Activated effector memory CD4-positive, alpha-beta T cell treated with anti-CD3 and anti-CD28 coated beads, Interleukin-2, amount 50 U/mL, for 16 hours (primary cell): ENCODE measurements at places on chromosomes 1 and 21.
A peak's percentile ranks its signal among the peaks of the same experiment; 100 is the strongest.

DNA sequence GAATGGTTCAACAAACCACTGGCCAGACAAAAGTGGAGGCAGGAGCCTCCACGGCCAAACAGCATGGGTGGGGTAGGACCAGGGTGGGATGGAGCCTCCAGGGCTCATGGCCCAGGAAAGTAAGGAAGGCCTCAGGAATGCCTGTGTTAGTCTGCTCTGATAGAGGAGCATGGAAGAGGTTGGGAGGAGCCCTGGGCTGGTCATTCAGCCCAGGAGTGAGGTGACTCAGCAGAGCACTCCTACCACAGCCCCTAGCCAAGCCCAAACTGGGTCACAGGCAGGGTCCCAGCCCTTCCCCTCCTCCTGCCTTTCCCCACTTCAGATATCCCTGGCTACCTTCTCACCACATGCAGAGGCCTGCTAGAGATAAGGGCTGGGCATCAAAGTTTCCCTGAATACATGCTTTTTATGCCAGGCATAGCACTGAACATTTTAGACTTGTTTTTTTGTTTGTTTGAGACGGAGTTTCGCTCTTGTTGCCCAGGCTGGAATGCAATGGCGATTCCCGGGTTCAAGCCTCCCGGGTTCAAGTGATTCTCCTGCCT lies 3.1 kb upstream of the SHISA4 start:
- peak; percentile 41 for DNase-seq

- no peak for DNase-seq
Observed at GRCh38 chr1:81551946-81552345, 248.8 kb upstream of the ADGRL2 start.

- no peak for DNase-seq
Observed at GRCh38 chr1:22557341-22557950, 5.8 kb upstream of the EPHA8 start.

DNA sequence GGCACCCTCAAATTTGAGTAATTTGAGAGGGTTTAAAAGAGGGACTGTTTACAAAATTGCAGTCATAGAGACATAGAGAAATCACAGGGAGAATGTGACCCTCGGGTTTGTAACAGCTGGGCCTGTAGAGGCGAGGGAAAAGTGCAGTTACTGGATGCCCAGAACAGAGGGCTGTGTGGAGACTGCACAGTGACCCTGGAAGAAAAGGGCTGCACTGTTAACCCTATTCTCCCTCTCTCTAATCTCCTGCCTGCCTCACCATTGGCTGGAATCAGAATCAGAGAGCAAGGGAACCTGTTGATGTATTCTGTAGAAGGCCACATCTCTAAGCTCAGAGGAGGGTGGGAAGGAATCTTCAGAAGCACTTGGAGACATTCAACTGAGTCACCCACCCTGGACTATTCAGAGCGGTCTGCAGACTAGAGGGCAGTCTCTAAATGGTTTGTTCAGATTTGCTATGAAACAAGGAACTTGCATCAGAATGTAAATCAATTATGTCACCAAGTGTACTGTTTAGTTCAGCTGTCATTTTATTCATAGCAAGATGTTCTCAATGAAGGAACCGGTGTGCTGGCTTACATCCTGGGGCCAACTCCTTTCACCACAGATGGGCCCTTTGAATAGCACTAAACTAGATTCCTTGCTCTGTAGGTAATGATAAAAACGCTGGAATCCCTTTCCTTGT lies 132.2 kb upstream of the HOOK1 start:
- DNase-seq = no peak

DNA sequence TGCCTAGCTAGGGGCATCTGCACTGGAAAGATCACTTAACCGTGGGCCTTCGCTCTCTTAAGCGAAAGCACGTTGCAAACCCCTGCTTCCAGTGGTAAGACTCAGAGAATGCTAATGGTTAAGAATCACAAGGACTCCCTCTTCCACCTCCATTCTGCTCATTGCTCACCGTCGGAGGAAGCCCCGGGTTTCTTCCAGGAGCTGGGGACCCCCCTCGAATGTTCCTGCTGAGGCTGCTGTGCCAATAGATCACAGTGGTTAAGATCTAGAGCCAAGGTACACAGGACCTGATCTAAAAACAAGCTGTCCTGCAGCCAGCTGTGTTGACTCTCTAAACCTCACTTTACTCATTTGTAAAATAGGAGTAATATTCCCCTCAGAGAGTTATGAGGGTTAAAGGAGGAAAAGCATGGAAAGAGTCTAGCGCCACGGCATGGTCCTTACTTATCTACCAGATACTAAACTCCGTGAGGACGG lies 765 bp downstream of the VAMP3 start:
- no peak for DNase-seq

DNA sequence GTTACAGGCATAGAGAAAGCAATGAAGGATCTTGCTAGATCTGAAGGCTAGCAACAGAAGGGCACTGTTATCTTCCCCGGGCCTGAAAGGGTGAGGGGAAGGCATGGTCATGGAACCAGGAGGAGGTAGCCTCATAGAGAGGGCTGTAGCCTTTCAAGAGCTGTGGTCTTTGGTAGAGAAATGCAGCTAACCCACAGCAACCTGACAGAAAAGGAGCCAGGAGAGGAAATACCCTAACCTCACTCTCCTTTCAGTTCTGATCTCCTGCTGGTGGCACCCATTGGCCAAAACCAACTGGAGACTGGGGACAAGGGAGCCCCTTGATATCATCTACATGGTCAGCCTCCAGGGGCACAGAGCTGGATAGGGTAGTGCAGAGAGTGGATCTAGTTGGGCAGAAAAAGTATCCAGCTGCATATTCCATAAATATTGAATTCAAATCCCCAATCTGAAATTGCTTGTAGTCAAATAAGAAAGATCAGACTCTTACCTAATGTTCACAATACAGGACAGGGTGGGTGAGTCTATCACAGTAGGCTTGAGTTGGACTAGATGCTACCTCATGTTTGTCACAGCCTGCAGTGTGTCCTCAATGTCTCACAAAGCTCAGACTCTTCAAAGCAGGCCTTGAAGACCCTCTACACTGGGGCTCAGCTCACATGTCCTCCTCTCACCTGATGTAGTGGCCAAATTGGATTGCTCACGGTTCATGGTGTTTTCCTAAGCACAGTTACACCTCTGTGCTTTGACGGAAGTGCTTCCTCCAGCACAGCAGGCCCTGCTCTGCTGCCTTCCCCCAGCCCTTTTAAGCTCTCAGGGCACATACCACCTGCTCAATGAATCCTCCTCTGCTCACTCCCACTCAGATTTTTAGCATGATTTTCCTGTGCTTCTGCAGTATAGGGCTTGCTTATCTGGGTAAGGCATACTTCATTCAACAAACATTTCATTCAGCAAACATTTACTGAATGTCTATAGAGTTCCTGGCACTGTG lies 74.1 kb upstream of the JUN start:
- no peak for DNase-seq

GRCh38 chr1:207172885-207173284 lies 68.9 kb downstream of the C4BPA start:
- no peak for DNase-seq

- DNase-seq = no peak
Observed at GRCh38 chr21:28464095-28464494, 528.6 kb downstream of the LTN1 start.

- DNase-seq = no peak
Observed at GRCh38 chr1:245099401-245099800, 55.4 kb upstream of the KIF26B start.

GRCh38 chr1:166981589-166981988 lies 6.2 kb upstream of the ILDR2 start:
- no peak for DNase-seq

DNA sequence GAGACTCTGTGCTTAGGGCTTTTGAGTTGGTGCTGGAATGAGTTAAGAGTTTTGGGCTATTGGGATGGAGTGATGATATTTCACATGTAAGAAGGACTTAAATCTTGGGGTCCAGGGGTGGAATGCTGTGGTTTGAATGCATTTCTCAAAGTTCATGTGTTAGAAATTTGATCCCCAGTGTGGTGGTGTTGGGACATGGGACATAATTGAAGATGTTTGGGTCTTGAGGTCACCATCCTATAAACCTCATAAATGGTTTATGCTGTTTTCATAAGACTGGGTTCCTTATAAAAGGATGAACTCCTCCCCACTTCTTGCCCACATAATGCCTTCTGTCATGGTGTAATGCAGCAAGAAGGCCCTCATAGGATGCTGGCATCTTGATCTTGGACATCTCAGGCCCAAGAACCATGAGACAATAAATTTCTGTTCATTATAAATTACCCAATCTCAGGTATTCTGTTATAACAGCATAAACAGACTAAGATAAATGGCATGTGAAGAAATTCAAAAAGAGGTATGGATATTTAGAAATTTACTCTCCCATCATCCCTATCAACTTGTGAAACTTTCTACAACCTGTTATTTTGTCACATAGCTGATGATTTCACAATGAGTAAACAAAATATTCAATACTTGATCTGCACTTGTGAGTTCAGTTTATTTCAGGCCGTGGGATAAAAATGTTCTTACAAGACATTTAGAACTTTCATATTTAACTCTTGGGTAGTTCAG lies 48.0 kb upstream of the NEK7 start:
- no peak for DNase-seq

GRCh38 chr1:219463636-219464035 lies 149.3 kb downstream of the ZC3H11B start:
- no peak for DNase-seq

- DNase-seq = no peak
Observed at GRCh38 chr1:19346026-19346425, 33.9 kb downstream of the SLC66A1 start.

DNA sequence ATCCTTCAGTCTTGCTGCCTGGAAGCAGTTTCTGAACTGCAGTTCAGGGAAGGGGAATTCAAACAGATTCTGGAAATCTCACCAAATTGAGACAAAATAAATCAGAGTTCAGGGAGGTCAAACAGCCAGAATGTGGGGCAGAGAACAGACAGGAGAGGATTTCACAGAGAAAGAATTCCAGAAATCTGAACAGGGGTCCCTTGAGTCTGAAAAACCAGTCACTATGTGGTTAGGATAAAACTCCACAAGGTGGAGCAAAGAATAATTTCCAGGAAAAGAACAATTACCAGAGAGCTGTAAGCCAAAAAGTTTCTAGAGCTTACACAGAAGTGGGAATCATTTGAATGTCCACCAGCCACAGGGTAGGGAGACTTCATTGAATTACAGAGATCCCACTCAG lies 84.7 kb downstream of the URB2 start:
- DNase-seq = no peak

GRCh38 chr1:3509721-3510120 lies 55.3 kb downstream of the ARHGEF16 start:
- DNase-seq = no peak

GRCh38 chr1:52190500-52191252 lies 48.8 kb downstream of the ZFYVE9 start:
- no peak for DNase-seq

GRCh38 chr1:241411056-241411775 lies 54.2 kb upstream of the RGS7 start:
- no peak for DNase-seq

DNA sequence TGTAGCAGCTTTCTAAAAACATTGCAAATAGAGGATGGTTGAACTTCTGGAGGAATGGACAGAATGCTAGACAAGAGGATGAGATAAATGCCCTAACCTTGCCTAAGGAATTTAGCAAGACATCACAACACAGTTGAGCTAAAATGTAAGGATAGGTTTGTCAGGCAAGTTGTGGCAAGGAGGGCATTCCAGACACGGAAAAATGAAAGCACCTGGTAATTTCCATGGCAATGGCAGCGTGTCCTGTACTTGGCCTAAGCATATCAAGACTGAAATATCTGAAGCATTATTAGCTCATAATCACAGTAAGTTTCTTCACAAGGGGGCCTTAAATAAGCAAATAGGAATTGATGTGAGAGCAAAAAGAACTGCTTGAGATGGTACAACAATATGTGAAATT lies 105.1 kb upstream of the USP25 start:
- DNase-seq = no peak

- no peak for DNase-seq
Observed at GRCh38 chr1:173112129-173112528, 61.4 kb upstream of the TNFSF18 start.

GRCh38 chr21:24890021-24890420 lies 717.3 kb downstream of the MRPL39 start:
- DNase-seq = no peak

- DNase-seq = no peak
Observed at GRCh38 chr21:24955275-24955961, 651.9 kb downstream of the MRPL39 start.

DNA sequence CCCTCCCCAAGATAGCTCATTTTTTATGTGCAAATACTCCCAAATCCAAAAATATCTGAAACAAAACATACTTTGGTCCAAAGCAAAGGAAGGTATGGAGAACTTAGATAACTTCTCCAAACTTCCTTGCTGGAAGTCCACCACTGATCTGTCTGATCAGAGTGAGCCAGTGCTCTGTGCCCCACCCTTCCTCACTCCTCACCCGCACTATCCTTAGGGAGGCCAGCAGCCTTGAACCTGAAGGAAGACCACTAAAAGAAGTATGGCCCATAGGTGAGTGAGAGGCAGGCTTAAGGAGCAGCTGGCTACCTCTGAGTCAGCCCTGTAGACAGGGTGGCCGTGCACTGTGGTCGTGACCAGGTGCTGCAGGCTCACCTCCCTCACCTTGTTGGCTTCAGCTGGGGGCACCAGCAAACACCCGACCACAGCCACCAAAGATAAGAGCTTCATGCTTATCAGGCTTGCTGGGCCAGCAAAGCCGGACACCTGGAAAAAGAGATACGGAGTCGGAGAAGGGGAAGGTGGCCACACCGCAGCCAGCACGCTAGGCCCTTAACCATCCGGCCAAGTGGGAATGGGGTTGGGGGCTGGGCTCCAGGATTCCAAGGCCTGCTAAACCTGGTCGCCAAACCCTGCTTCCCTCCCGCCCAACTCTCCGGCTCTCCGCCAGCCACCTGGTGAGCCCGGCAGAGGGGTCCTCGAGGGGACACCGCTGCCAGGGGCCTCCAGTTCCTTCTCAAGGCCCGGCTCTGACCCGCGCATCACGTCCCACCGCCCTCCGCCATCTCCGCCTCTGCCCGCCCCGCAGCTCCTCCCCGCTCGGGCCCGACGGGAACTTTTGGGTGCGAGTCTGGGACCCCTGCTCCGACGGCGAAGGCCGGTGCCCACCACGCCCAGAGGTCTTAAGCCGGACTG lies 543 bp downstream of the TMEM9 start:
- DNase-seq = no peak

DNA sequence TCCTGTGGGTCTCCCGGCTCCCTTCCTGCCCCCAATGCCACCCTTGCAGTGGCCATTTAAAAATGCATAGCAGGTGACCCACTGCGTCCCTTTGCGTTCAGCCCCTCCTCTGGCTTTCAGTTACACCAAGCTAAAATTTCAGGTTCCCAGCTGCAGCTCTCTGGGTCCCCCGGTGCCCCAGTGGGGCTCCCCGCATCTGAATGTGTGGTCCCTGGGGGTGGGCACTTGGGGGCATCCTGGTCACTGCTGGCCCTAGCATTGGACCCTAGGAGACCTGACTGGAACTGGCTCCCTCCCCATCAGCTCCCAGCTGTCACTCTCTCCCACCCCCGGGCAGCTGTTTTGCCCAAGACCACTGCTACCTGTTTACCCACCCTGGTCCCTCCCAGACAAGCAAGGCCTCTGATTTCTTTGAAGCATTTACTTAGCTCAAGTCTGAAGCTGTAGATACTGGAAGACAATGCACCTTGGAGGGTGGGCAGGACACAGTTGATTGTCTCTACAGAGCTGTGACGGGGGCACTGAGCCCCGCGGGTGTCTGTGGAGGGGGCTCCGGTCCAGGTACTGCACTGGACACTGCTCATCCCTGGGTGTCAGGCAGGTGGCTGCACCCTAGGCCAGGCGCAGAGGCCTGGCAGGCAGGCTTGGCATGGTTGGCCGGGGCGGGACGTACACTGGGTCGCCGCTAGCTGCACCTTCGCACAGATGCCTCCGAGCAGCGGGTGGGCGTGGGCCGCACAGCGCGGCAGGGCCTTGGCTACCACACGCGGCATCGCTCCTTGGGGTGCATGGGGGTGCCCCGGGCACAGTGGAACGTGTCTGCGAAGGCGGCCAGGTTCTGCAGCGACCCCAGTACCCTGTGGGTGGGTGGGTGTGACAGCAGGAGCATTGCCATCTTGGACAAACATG lies 3.9 kb downstream of the PRXL2B start:
- DNase-seq = peak; percentile 64
